KG1 (cell line): ENCODE measurements at places on chromosomes 1 and 21.

GRCh38 chr1:54070171-54070837 lies 16.9 kb downstream of the TCEANC2 start:
- DNase-seq: peak; percentile 36

GRCh38 chr21:42971897-42972275 lies 2.5 kb upstream of the PKNOX1 start:
- DNase-seq: no peak

- no peak for DNase-seq
Measured at GRCh38 chr1:60503266-60503925, 429.8 kb upstream of the C1orf87 start.

GRCh38 chr1:13916530-13916929 lies 216.5 kb downstream of the PRDM2 start:
- DNase-seq: no peak

DNA sequence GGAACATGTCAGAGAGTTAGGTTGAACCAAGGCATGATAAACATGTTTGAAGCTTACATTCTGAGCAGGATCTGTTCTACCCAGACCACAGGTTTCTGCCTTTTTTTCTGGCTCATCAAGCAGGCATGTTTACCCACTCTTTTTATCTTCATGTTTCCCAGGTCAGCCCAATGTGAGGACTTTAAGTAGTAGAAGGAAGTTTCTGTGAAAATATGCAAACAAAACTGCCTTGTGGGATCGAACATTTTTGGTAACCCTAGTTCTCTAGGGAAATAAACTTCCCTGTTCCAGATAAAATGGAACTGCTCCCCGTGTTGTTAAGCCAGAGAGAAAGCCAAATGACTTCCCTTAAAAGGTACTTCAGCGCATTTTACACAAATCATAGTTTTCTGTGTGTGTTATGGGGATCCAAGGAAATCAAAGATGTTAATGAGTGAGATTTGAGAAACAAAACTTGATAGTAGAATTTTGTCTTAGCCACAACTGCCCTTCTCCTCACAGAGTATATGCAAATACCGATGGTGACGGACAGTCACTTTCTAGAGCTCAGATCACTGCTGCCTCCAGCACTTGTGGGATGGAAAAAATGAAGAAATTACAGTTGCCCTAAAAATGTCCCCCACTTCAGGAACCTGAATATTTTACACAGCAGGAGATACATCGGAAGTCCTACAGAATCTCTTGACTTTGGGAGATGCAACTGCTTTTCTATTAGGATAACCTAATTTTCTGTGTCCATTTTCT lies 765 bp upstream of the HIPK1 start:
- no peak for DNase-seq

DNA sequence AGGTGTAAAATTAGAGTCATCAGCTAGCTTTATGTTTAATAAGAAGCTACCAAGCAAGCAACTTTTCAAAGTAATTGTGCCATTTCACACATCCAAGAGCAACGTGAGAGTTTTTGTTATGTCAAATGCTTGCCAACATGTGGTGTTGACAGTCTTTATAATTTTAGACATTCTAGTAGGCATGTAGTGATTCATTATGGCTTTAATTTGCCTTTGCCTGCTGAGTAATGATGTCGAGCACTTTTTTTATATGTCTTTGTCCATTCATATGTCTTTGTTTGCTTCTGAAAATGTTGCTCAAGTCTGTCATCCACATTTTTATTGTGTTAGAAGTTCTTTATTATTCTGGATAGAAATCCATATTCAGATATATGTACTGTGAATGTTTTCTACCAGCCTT lies 21.4 kb upstream of the CHIT1 start:
- no peak for DNase-seq

DNA sequence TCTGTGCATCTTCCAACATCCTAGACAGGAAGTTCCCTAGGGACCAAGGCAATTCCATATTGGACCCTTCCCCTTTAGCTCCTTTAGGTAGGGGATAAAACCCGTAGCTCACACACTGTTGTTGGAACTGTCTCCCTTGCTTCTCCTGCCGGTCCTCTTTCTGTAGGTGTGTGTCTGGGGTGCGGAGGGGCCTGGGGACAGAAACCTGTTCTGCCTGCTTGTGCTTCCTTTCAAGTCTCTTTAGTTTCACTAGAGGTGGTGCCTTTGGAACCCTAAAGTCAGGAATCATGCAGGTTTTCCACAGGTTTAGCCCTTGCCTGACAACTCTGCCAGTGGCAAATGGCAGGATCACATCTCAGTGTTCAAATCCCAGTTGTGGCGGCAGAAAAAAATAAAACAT lies 74.6 kb upstream of the PTGFRN start:
- no peak for DNase-seq

DNA sequence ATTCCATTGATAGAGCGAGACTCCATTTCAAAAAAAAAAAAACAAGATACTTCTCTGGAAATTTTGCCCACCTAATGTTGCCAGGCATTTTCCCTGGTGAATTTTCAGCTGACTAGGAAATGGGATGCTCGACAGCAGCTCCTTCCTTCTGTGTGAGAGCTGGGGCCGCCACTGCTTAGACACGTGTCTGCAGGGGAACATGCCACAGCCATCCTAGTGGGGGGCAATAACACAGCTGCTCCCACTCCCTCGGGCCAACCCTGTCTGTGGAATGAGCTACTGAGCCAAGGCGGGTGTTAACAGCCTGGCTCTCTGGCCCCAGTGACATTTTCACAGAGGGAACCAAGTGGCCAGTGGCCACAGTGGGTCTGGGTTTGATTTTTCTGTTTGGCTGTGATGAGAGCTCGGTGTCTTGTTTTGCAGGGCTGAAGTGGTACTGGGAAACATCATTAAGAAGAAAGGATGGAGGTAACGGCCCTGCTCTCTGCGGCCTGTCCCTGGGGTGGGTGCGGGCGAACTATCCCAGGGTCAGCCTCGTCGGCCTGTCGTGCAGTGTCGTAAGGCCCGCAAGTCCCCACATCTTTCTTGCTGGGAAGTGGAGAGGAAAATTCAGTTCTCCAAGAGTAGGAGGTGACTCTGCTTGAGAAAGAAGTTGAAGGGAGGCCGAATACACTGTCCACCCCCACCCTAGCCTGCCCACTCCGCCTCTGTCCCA lies 39.2 kb downstream of the KCNAB2 start:
- no peak for DNase-seq

- DNase-seq: peak; percentile 28
Measured at GRCh38 chr1:101781201-101781831, 215.4 kb downstream of the OLFM3 start.

GRCh38 chr1:66563941-66564630 lies 30.1 kb downstream of the SGIP1 start:
- DNase-seq: no peak

- DNase-seq: no peak
Measured at GRCh38 chr21:34693192-34693810, 24.5 kb downstream of the CLIC6 start.

DNA sequence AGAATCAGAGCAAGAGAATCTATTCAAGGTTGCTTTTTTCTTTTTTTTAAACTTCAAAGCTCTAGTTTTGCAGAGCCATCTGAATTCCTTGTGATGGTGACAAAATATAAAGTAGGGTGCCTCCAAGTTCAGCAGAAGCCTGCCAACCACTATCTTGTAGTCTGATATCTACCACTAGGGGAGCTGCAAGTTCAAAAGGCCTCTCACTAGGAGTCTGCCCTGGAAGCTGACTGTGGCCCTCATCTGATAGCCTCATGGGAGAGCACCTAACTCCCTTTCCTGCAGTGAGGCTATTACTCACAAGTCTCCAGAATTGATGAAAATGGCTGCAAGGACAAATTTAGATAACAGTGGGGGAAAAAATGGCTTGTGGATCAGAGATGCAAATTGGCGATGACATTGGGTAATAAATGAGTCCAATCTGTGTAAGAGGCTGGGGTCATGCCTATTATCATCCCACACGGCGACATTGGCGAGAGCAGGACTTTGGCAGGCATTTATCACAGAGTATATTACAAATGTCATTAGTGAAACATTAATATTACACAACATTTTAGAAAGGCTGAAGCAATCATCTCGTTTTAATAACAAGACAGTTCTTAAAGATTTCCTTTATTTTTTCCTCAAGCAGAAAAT lies 10.7 kb upstream of the ZP4 start:
- no peak for DNase-seq

DNA sequence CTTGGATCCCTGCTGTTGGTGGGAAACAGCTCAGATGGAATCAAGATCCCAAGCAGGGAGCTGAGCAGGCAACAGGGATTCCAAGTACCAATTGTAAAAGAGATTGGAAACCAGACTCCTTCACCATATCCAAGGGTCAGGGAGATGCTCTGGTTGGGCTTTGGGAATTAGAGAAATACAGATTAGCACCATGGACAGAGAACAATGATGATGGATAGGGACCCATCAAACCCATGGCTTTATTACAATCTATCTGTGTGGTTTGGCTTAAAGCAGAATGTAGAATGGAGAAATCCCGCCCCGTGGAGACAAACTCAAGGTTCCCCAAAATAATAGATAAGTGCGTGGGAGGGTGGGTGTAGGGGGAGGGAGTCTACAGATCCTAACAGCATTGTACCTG lies 120.7 kb upstream of the CSF3R start:
- DNase-seq: no peak

GRCh38 chr1:9863371-9863770 lies 39.6 kb upstream of the CLSTN1 start:
- no peak for DNase-seq

DNA sequence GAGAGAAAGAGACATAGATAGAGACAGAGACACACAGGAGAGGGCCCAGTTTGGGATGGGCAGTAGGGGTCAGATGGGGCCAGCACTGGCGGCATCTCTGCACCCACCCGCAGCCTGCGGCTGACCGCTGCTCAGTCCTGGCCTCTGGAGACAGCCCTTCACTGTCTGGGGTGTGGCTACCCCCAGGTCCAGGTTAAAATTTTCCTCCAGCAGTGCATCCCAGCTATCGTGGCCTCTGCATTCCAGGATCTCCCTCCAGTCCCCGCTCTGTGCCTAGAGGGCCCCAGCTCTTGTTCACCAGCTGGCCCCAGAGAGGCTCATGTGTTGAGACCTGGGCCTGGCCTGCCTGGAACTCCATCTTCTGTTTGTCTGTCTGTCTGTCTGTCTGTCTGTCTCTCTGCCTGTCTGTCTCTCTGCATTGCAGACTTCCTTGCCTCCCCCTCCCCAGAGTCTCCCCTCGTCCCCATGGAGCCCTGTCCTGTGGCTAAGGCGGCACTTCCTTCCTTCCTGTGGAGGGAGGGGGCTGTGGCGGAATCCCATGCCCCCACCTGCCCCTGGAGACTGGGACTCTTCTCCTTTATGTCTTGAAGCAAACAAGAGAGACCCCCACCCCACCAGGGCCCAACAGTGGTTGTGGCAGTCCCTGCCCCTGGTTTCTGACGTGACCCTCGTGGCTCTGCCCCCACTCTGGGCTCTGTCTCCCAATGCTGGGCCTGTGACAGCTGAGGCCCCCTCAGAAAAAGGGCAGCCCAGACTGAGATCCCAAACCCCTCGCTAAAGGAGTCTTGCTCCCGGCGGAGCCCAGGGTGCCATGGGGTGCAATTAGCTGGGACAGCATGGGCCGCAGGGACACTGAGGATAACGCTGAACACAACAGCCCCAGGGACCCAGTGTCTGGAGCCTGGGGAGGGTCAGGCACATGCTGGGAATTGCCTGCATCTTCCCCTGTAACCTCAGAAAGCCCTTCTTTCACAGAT lies 241.8 kb downstream of the NPHP4 start:
- DNase-seq: no peak

- DNase-seq: peak; percentile 60
Measured at GRCh38 chr1:39845569-39846566, 37.4 kb downstream of the TRIT1 start.

DNA sequence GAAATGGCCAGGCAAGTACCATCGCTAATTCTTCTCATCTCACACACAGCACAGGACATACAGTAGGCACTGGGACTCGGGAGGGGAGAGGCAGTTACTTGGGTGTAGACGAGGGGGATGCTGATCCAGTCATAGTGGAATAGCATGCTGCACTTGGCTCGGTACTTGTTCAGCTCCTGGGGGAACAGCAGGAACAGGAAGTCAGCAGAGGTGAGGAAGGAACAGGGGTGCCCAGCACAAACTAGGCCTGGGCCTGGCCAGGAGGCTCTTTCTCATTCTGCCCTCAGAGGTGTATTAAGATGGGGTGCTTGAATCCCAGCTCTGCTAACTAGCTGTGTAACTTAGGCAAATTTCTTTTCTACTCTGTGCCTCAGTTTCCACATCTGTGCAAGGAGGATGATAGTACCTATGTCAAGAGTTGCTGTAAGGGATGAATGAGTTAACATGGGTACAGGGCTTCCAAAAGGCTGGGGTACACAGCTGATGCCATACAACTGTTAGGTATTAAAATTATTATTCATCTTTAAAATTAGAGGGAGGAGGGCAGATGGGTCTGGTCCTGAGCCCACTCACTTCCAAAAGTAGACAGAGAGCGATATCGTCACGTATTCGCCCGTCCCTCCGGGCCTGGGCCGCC lies 2.4 kb downstream of the BEST4 start:
- DNase-seq: no peak

GRCh38 chr1:84253891-84254290 lies 47.6 kb upstream of the SAMD13 start:
- DNase-seq: no peak

- no peak for DNase-seq
Measured at GRCh38 chr1:171985639-171986038, 144.3 kb downstream of the DNM3 start.

DNA sequence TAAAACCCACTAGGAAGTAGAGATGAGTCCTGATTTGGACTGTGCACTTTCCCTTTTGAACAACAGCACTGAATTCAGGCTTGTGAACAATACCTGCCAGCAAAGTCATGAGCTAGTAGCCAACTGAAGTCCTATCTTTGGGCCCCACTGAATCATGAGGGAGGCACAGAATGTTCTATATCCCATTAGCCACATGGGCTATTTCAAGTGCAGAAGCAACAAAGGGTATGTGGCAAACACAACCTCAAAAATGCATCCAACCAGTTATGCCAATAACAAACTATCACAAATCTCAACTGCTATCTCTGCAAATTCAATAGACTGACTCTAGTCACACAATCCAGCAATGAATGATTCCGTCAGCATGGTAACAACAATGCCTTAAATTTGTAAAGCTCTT lies 276.0 kb downstream of the MRPL39 start:
- no peak for DNase-seq

DNA sequence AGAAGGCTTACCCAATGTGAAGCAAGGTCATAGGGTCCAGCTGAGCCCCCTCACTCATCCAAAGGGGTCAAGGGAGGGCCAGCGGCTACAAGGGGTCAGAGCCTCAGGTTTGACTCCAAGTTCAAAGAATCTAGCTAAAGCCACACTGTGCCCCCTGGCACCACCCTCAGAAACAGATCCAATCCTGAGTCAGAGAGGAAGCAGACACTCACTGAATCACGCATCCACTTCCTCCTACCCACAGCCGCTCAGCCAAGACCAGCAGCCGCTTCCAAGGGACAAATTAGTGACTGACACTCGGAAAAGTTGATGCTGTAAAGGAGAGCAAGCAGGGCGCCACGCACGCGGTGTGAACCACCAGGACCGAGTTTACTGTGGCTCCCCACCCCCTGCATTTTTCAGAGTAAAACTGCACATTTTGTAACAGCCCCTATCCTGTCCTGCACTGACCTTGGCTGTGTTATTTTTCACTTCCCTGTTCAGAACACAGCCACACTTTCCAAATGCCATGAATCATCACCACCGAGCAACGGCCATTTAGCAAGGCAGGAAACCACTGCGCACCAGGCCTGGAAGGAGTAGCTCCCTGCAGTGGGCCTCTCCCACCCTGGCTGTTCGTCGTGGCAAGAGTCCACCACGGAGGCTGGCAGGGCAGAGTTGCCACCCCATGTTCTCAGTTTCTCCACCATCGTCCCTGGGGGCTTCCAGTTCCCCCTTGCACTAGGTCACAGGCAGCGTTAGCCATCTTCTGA lies 147.8 kb downstream of the TOMM20 start:
- peak; percentile 89 for DNase-seq
